Glomerular endothelial cell (primary cell): ENCODE measurements at places on chromosomes 2 and 18.
A peak's percentile ranks its signal among the peaks of the same experiment; 100 is the strongest.

GRCh38 chr18:3395466-3395865, 54.5 kb upstream of the TGIF1 start:
- DNase-seq = no peak

DNA sequence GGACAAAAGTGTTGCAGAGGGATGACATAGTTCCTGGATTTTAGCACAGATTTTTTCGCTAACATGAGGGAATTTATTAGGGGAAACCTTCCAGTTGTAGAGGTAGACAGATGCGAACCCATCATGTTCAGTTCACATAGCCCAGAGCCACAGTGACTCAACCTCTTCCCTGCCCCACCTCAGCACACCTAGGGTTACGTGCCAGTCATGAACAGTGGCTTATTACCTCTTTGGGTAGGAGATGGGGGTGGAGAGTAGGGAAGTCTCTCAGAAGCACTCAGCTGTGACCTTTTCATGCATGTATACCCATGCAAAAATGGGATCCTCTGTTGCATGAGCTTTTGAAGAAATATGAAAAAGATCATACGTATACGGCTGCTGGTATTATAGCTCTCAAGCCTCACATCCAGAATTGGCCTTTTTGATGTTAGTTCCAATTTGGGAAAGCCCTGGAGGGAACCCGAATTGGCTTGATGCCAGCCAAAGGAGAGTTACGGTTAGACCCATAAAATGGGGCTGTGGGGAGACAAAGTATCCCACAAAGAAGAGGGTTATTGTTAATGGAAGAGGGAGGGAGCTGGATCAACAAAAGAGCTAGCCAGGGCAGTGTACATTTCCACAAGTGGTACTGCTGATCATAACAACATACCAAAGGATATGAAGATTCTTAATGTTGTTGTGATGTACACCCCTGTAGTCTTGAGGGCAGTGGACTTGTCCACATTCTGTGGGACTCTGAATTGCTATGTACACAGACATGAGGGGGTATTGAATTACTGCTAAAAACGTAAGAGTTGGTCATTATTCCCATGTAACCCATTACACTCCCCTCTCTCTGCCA, 4.9 kb downstream of the TANC1 start:
- no peak for DNase-seq

DNA sequence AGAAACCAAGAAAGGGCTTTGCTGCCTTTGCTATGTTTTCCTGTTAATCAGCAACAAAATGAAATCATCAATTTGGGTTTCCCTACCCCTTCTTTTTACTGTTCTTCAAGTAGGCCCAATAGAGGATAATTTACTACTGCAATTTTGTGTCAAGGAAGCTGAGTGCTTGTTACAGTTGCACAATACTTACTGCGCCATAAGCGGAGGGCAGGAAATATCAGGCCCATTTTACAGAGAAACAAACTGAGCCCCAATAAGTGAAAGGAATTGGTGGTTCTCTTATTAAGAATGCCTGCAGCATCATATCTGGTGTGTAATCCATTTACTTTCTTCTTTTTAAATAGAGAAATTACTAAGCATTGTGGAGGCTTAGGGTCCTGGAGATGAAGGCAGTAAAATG, 9.3 kb upstream of the LBH start:
- no peak for DNase-seq

- no peak for DNase-seq
These were observed 95.4 kb upstream of the OTOS start for GRCh38 chr2:240235811-240236210.

DNA sequence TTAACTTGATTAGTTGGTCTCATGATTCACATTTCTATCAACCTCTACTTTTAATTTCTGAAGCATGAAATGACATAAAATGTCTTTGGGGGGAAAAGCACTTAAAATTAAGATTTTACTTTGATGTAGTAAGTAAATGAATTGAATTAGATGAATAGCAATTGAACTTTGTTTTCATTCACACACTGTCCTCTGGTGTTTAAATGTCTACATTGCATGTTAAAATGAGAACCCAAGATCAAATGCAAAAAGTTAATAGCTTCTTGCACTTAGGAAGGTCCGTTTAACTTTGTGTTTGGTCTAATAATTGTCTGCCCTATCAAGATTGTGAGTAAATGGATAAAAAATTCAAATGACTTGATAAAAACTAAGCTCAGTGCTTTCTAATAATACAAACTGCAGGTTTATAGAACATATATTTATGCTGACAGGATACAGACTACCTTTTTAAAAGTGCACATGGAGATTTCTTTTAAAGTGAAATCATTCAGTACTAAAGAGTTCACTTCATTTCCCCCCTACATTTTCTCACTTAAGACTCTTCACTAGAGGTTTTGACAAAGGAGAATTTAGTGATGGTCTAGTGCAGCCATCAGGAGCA, 156.2 kb upstream of the NABP1 start:
- DNase-seq = peak; percentile 34
